ENCODE measurements at places on chromosomes 1 and 21.

DNA sequence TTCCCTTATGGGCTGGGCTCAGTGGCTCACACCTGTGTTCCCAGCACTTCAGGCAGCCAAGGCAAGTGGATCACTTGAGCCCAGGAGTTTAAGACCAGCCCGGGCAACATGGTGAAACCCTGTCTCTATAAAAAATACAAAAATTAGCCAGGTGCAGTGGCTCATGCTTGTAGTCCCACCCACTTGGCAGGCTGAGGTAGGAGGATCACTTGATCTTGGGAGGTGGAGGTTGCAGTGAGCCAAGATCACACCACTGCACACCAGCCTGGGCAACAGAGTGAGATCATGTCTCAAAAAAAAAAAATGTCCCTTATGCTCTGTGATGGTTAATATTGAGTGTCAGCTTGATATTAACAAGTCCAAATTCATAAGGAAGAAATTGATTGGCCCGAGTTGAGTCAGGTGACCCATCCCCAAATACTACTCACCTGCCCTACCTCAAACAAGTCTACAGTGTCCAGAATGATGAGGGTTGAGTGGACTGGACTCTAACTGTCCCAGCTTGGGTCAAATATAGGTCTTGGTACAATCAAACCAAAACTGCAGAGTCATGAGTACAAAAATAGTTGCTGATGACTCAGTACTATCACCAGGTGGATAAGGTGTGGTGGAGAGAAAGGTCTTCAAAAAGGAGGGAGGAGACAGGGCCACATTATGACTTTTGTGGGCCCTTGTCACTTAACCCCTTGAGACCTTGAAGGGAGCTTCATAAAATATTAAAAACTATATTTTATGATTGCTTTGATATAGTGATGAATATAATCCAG is 161.0 kb downstream of the ZNF326 start:
- no peak for DNase-seq

DNA sequence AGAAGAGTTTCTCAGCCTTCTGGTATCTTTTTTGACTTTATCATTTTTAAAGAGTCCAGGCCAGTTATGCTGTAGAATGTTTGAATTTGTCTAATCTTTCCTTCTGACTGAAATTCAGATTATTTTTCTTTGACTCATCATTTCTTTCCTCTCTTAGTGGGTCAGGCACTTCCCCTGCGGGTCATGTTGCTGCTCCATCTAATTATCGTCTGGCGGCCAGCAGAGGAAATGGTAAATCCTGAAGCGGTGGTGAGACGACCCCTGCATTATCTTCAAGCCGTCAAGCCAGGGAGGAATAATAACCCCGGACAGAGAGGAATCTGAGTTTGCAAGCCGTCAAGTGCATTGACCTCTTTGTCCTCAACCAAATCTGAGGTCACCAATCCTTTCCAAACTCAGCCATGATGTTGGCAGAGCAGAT is 102.1 kb downstream of the ADSS2 start:
- DNase-seq, result no peak

DNA sequence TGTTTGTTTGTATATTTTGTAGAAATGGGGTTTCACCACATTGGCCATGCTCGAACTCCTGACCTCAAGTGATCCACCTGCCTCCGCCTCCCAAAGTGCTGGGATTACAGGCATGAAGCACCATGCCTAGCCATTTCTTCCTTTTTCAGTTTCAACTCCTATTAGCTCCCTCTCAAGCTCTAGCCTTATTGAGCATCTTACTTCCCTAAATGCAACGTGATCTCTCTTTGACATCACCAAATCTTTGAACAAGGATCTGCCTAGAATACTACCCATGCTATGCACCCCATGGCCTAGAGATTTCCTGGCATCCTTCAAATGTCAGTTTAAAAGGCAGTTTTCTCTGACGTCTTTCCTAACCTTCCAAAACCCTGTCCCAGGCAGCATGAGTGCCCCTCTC is 91.1 kb upstream of the NR5A2 start:
- DNase-seq, result no peak

DNA sequence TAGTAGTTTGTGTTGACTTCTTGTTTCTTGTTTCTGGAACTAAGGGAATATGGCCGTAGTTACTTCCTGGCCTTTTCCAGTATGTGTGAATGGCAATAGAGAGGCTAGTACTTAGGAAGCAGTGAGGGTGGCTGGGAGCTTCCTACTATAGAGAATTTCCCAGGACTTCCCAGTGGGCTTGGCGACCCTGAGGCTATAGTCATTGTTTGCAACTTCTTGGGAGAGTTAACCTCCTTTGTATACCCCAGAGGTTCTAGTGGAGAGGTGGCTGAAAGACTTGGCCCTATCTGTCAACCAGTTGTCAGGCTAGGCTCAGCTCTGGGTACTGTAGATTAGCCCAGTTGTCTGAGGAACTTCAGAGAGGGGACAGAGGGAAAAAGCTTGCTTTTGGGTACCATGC is 15.6 kb downstream of the RAD54L start:
- DNase-seq, result no peak

DNA sequence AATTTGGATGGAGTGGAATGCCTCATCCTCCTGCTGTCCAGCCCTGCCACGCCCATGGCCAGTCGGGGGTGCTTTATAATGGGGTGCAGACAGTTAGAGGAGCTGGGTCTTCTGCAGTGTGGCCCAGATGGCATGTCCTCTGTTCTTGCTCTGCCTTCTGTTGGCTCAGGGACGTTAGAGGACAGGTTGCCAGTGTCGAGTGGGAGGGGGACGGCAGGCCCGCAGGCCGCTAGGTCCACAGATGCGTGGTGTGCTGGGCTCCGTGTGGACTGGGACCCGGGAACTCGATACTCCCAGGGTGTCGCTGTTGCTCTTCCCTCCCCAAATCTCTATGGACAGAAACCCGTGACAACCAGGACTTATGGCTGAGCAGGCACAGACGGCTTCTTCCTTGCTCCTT is 33.3 kb downstream of the SIM2 start:
- no peak for DNase-seq

GRCh38 chr1:225137976-225138375 is 208.5 kb downstream of the DNAH14 start:
- no peak for DNase-seq

- DNase-seq, result no peak
Observed at GRCh38 chr1:54051933-54052430, 1.0 kb downstream of the TMEM59 start.

GRCh38 chr1:246709835-246710234 is 14.4 kb upstream of the SCCPDH start:
- no peak for DNase-seq

GRCh38 chr1:42835422-42835821 is 11.0 kb upstream of the ZNF691 start:
- no peak for DNase-seq

DNA sequence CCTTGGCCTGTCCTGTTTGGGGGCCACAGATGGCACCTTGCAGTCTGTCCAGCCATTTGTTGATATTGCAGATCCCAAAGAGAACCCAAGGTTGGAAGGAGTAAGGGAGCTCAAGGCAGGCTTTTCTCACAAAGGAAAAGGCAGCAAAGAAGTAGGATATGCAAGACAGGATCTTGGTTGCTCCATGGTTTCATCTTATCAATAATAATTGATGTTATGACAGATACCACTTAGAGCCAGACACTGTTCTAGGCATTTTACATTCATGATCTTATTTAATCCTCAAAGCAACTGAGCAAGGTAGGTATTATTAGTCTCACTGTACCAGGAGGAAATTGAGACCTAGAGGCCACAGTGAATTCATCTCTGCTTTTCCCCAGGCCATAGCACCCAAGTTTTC is 28.8 kb downstream of the BATF3 start:
- DNase-seq, result no peak

GRCh38 chr1:245453541-245453940 is 298.8 kb downstream of the KIF26B start:
- DNase-seq, result no peak

- DNase-seq, result no peak
Observed at GRCh38 chr1:85202864-85203255, 2.0 kb upstream of the SYDE2 start.

GRCh38 chr1:21220815-21221214 is 44.1 kb upstream of the EIF4G3 start:
- no peak for DNase-seq

DNA sequence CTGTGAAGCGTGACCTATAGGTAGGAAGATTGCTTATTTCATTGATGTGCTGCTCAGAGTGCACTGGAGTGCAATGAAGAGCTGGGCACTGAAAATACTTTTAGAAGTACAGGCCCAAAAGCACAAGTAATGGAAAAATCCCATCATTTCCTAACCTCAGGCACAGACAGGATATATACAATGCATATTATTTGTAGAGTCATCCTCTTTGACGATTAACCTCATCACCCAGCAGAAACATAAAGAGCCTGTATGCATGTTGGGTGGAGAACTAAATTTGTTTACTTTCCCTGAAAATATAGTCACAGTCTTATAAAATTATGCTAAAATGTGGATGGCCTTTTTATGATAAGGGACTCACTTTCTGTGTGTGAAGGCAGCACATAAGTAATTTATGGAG is 98.1 kb downstream of the TNNI3K start:
- DNase-seq, result no peak

- DNase-seq, result no peak
Observed at GRCh38 chr1:90133133-90133532, 138.2 kb downstream of the ZNF326 start.

DNA sequence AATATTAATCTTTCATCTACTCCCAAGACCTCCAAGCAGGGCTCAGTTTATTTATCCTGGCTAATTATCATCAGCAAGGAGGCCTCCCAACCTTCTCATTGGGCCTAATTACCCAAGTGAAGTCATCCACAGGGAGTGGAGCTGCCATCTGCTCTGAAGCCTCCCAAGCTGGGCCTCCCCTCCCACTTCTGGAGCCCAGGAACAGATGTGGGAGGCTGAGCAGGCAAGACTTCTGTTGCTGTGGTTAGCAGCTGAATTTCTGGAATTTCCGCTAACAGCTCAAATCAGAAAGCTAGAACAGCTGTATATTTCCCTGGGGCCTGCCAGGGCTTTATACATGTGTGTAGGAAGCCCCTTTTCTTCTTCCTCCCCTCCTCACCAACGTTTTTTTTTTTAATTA is 127.5 kb downstream of the UCK2 start:
- no peak for DNase-seq

- DNase-seq, result no peak
Observed at GRCh38 chr1:151711044-151711800, 5.4 kb downstream of the CELF3 start.

GRCh38 chr21:21000591-21001175 is 2.5 kb downstream of the NCAM2 start:
- DNase-seq, result no peak

GRCh38 chr1:13451399-13451965 is 41.2 kb downstream of the PRAMEF20 start:
- DNase-seq, result no peak

- no peak for DNase-seq
Observed at GRCh38 chr1:197029749-197030148, 37.3 kb downstream of the F13B start.

DNA sequence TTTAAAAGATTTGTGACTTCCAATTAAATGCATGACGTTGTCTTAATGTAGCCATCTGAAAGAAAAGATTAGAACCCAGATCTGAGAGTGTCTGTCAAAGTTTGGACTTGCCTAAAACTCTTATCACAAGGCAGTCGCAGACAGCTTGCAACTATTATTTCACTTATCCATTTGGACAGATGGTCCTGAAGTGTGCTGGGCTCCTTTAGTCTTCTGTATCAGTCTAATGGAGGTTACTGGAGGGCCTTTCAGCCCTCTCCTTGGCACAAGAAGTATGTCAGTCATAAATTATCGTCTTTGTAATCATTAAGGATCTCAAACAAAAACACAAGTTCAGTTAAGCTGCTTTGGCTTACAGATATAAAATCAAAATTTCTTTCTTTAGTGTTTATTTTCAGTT is 15.5 kb downstream of the PROX1 start:
- no peak for DNase-seq

DNA sequence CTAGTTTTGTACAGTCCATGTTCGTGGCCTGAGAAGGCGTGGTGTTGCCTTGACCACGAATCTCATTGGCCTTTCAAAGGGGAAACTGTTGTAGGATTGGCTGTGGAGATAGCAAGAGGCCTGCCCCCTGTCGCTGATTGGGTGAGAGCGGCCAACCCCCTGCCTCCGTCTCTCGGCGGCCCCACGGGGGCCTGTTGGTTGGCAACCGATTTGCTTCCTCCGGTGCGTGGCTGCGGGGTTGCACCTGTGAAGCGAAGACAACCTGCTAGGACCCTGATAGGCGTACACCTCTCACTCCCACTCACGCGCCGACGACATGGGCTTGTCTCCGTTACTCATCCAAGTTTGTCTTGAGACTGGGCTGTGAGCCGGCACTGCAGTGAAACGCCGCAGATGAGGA is at the start of gene UBE2U:
TSS of gene UBE2U (plus strand) at position 204 of the 400 bp plus-strand sequence. CDS start 428 bp downstream, outside the sequence.
- no peak for DNase-seq

DNA sequence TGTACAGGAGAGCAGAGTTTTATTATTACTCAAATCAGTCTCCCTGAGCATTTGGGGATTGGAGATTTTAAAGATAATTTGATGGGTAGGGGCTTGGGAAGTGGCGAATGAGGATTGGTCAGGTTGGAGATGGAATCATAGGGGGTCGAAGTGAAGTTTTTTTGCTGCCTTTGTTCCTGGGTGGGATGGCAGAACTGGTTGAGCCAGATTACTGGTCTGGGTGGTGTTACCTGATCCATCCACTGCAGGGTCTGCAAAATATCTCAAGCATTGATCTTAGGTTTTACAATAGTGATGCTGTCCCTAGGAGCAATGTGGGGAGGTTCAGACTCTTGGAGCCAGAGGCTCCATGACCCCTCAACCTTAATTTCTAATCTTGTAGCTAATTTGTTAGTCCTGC is 108.8 kb downstream of the BACH1 start:
- no peak for DNase-seq

DNA sequence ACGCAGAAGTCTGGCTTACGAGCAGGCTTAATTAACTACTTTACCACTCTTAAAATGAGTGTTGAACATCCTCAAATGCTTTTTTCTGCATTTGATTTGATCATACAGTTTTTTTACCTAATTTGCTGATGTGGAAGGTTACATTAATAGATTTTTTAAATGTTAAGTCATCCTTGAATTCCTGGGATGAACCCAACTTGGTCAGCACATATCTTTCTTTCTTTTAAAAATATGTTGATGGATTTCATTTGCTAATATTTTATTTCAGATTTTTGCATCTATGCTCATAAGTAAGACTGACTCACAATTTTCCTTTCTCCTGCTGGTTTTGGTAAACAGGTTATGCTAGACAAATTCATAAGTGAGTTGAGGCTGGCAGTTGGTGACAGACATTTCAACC is 82.9 kb downstream of the LHX4 start:
- DNase-seq, result no peak

DNA sequence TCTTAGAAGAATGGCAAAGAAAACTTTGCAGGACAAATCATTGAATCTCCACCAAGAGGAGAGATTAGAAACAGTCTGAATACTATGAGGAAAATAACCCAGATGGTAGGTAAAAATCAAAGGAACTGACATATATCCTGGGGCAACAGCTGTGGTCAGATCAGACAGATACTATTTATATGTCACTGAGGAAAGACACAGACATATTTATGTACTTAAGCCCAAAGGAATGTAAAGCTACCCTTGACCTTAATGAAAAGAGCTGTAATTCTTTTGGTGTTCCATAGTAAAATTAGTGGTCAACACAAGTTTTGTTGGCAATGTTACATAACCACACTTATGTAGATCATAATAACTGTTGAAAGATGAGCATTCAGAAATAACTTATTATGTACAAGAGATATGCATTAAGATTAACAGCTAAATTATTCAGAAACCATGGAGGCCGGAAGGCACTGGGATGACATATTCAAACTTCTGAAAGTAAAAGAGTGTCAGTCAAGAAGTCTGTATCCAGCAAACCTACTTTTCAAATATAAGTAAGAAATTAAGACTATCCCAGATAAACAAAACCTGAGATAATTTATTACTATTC is 166.1 kb upstream of the SAMSN1 start:
- DNase-seq, result no peak

GRCh38 chr1:47424336-47424982 is 8.4 kb downstream of the FOXE3 start:
- no peak for DNase-seq

Data from stimulated activated CD8-positive, alpha-beta memory T cell treated with anti-CD3 and anti-CD28 coated beads, Interleukin-7, amount 100 ng/mL, for 4 hours (primary cell).